ENCODE measurements at places on chromosomes 2 and 18. TPM values are rescaled to one million over a fixed set of nuclear protein-coding genes. Genes with fewer than 3 reads are reported as not detected.

DNA sequence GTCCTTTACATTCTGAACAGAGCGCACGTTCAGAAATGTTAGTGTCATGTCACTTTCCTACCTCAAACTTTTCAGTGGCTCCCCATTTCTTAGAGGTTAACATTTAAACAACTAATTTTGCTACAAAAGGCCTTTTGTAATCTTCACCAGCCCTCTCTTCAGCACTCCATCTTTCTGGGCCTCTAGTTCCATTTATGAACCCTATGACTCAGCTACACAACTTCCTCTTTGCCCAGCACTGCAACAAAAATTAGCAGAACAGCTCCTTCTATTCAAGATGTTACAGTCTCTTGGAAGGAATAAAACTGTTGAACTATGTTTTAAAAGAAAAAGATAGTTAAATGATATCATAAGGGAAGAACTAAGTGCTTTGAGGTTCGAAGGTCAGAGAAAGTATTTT lies 139.9 kb downstream of the VWC2L start:
- no peaks in the 10 kb centered on the region for H3K27me3 ChIP-seq
- H3K4me3 ChIP-seq = no peak overlapping the region
- H3K27ac ChIP-seq = no peak overlapping the region
- H3K36me3 ChIP-seq = no peaks in the 10 kb centered on the region
- H3K4me1 ChIP-seq = no peaks in the 10 kb centered on the region

DNA sequence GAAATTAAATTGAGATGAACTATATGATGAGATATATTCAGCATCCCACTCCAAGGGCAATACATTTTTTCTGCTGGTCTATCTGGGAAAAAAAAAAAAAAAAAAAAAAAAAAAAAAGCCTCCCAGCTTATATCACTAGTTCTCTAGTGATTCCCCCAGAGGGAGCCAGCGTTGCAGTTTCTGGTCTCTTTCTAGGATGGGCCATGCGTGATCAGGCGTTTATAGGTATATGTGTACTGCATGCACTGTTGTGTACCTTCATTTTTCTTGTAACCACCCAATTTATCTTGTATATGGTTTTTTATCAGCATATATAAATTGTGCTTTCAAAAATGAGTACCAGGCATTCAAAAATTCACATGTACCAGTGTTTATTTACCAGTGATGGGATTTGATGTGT lies 35.1 kb downstream of the DCDC2C start:
- DNase-seq = no peak
- H3K36me3 ChIP-seq = no peaks in the 10 kb centered on the region
- H3K27ac ChIP-seq = no peak overlapping the region
- no peaks in the 10 kb centered on the region for H3K27me3 ChIP-seq

DNA sequence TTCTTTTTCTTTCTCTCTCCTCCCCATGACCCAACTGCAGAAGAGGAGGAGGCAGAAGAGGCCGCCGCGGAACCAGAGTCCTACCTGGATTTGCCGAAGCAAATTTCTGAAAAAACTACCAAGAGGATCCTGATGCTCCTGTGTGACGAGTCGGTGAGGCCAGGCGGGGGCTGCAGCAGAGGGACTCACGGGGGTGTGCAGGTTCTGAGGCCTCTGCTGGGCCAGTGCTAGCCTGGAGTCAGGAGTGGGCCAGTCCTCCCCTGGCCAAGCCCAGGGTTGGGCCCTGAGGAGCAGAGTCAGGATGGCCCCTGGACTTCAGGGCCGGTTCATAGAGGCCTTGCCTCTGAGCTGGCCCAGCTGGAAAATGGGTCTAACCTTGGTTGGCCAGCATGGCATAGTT lies 29.3 kb downstream of the OTOF start:
- no peaks in the 10 kb centered on the region for H3K36me3 ChIP-seq
- H3K27me3 ChIP-seq = no peaks in the 10 kb centered on the region
- H3K27ac ChIP-seq = no peak overlapping the region
- no peak for DNase-seq
- H3K4me3 ChIP-seq = no peak overlapping the region

DNA sequence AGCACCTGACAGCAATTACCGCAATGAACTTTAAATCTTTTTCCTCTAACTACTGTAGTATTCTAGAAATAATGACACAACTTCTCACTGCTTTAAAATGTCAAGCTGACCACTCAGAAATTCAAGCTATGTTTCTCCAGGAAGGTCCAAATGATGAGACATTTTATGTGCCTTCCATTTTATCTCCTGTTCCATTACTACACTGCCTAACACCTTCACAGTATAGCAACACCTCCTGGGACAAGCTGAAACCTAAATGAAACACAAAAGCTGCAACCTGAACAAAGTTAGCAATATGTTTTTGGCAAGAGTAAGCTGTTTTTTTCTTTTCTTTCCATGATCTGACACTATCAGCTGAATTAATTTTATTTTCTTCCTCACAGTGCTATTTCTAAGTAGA lies 81.9 kb downstream of the IKZF2 start:
- H3K27me3 ChIP-seq = no peaks in the 10 kb centered on the region
- H3K27ac ChIP-seq = no peak overlapping the region
- no peaks in the 10 kb centered on the region for H3K36me3 ChIP-seq

SP140 gene
- total RNA-seq = 0.58 TPM

AGBL5 gene
- total RNA-seq = 33.3 TPM

DNA sequence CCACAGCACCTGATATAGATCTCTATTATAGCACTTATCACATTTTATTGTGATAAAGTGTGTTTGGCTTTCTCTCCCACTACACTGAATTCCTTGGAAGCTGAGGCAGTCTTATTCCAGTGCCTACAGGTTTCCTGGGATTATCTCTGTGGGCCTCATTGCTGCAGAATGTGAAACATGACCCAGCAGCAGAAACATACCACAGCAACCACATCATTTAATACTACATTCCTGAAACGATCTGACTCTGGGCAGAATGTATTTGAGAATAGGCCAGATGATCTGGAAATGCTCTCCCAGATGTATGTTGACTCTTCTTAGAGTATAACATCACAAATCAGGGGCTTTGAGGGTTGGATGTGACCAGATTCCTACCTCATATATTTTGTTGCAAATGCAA lies 323.5 kb upstream of the TANK start:
- H3K27ac ChIP-seq = no peak overlapping the region
- no peak overlapping the region for H3K4me3 ChIP-seq
- H3K27me3 ChIP-seq = no peaks in the 10 kb centered on the region
- H3K4me1 ChIP-seq = no peaks in the 10 kb centered on the region
- no peak for DNase-seq
- no peaks in the 10 kb centered on the region for H3K36me3 ChIP-seq

DNA sequence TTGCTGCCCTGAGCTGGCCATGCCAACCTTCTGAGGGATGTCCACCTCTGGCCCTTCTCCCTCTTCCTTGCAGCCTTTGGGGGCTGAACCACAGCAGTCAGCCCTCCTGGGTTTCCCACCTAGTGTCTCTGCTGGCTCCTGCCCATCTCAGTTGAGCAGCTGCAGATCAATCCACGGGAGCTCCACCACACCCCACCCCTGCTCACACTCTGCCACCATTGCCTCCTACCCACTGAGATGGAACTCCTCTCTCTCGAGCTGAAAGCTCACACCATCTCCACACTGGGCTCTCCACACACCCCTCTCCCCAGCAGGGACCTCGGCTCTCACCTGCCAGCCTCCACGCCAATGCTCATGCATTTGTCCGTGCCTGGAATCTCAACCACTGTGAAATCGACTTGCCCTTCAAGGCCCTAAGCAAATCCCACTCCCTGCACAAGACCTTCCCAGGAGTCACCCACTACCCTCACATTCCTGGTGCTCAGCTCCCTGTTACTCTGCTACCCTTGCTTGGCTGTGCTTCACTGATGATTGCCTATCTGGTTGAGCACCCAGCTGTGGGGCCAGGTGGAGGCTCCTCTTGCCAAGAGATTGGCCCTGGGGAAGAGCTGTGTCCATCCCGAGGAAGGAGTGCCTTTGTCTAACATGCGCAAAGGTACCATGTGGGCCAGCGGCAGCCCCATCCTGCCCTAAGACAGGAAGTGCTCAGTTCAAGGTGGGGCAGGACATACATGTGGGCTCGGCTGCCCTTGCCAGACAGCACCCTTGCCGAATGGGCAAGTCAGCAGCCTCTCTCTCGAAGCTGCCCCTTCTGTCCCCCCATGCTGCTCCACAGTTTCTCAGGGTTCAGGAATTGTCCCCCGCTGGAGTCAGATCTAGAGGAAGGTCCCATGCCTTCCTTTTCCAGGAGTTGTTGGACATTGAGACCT lies 208.7 kb downstream of the CYP26B1 start:
- no peak overlapping the region for H3K4me3 ChIP-seq
- no peak for DNase-seq
- no peaks in the 10 kb centered on the region for H3K27me3 ChIP-seq
- H3K36me3 ChIP-seq = no peaks in the 10 kb centered on the region

CHN1 gene
- total RNA-seq = 9.4 TPM

BMP10 gene
- not detected for total RNA-seq

- no peaks in the 10 kb centered on the region for H3K27me3 ChIP-seq
- peaks cover 4% of the 10 kb centered on the region for H3K4me1 ChIP-seq
- no peak overlapping the region for H3K4me3 ChIP-seq
Measured at GRCh38 chr18:3525870-3526420, 76.0 kb downstream of the TGIF1 start.

GREB1 gene
- 1.2 TPM for total RNA-seq

- peaks cover 4% of the 10 kb centered on the region for H3K4me1 ChIP-seq
- no peak for DNase-seq
- H3K4me3 ChIP-seq = no peak overlapping the region
- H3K27ac ChIP-seq = no peak overlapping the region
- H3K36me3 ChIP-seq = no peaks in the 10 kb centered on the region
Measured at GRCh38 chr2:59691518-59692190, 861.8 kb downstream of the BCL11A start.

DNA sequence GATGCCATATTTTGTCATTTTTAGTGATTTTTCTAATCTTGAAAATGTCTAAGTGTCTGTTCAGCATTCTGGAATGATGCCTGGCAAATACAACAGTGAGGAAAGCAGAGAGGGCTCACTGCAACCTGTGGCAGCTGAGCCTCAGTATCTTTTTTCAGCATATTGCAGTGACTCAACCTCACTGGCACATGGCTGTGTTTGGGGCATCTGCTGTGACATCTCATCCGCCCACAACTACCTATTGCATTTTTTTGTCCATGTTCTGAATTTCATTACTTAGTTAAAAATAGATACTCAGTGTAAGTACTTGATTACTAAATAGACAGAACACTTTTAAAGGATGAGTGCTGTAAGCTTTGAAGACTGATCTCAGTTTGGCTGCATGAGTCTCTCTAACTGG lies 10.7 kb downstream of the BABAM2 start:
- H3K4me1 ChIP-seq = no peaks in the 10 kb centered on the region
- H3K27me3 ChIP-seq = no peaks in the 10 kb centered on the region
- no peak overlapping the region for H3K27ac ChIP-seq
- H3K4me3 ChIP-seq = no peak overlapping the region

MC4R gene
- total RNA-seq = not detected

NR4A2 gene
- total RNA-seq = 5.2 TPM

ZNF519 gene
- 6.2 TPM for total RNA-seq

ITGAV gene
- 142 TPM for total RNA-seq

DTNB gene
- total RNA-seq = 38.9 TPM

DNA sequence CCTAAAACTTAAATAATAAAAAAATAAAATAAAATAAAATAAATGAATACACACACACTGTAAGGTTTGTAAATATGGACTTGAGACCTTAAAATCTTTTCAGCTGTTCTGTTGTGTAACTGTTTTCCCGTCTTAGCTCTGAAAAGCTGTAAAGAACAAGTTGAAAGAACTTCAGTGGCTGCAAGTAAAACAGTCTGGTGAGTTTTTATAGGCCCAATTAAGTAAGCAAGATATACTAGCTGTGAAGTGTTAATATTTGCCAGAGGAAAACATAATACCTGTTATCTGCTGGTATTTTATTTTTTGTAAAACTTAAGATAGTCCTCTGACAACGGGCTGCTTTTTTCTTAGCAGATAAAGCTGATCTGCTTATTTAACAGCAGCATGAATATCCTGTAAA lies 176.9 kb upstream of the NRP2 start:
- H3K4me1 ChIP-seq = no peaks in the 10 kb centered on the region
- no peaks in the 10 kb centered on the region for H3K27me3 ChIP-seq
- no peak for DNase-seq
- H3K4me3 ChIP-seq = no peak overlapping the region
- no peaks in the 10 kb centered on the region for H3K36me3 ChIP-seq

GRCh38 chr2:101814752-101815151 lies 117.2 kb downstream of the MAP4K4 start:
- no peaks in the 10 kb centered on the region for H3K27me3 ChIP-seq
- H3K4me3 ChIP-seq = no peak overlapping the region
- peaks cover 12% of the 10 kb centered on the region for H3K4me1 ChIP-seq

DNA sequence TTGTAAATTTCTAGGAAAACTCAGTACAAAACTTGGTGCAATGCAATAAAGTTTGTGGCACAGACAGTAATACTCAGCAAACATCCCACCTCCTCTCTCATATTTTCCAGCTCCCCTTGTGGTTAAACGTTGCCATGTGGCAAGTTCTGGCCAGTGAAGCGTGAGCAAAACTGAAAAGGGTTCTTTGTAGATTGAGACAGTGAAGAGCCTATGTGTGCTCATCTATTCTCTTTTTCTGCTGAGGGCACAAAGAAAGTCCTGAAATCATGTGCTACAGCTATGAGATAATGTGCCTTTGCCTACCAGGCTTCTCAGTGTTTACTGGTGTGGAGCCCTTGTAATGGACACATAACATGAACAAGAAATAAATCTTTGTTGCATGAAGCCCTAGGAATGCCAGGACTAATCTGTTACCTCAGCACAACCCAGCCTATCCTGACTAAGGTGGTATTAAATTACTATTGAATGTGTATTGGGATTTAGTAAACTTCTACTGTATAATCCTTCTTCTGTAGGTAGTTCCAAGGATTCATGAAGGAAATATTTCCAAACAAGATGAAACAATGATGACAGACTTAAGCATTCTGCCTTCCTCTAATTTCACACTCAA lies 13.0 kb upstream of the TYMS start:
- H3K36me3 ChIP-seq = no peaks in the 10 kb centered on the region
- DNase-seq = no peak
- no peak overlapping the region for H3K4me3 ChIP-seq
- no peaks in the 10 kb centered on the region for H3K27me3 ChIP-seq
- H3K4me1 ChIP-seq = no peaks in the 10 kb centered on the region

DNA sequence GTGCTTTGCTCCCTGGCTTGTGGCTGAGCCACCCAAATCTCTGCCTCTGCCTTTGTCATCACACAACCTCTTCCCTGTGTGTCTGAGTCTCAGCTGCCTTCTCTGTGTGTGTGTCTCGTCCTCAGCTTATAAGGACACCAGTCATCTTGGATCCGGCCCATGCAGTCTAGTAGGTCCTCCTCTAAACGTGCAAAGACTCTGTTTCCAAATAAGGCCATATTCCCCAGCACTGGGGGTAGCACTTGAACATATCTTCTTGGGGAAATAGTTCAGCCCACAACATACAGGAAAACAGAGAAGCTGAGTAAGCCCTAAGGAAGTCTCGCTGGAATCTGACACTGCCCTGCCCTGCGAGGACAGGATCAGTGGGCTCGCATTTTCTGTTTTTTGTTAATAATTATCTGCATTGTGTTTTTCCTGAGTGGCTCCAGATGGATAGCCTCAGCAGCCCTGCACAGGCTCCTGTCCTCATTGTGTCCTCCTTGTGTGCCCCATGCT lies 42.1 kb downstream of the MTCL1 start:
- no peak overlapping the region for H3K4me3 ChIP-seq
- H3K36me3 ChIP-seq = no peaks in the 10 kb centered on the region
- DNase-seq = no peak
- H3K27ac ChIP-seq = no peak overlapping the region
- H3K4me1 ChIP-seq = no peaks in the 10 kb centered on the region
- H3K27me3 ChIP-seq = no peaks in the 10 kb centered on the region

MALL gene
- total RNA-seq = 13.3 TPM

RUFY4 gene
- not detected for total RNA-seq

GRCh38 chr2:57291209-57291608 lies 755.4 kb upstream of the VRK2 start:
- DNase-seq = no peak
- no peaks in the 10 kb centered on the region for H3K36me3 ChIP-seq
- H3K27me3 ChIP-seq = no peaks in the 10 kb centered on the region
- H3K4me3 ChIP-seq = no peak overlapping the region

CENPA gene
- not detected for total RNA-seq

GREB1L gene
- 28.9 TPM for total RNA-seq

CCDC141 gene
- total RNA-seq = 8.1 TPM

Data from thyroid gland (tissue), 4 donors.